CD14-positive monocyte (primary cell): ENCODE measurements at places on chromosomes 2 and 18. TPM values are rescaled to one million over a fixed set of nuclear protein-coding genes. Genes with fewer than 3 reads are reported as not detected.
A peak's percentile ranks its signal among the peaks of the same experiment; 100 is the strongest.

DNA sequence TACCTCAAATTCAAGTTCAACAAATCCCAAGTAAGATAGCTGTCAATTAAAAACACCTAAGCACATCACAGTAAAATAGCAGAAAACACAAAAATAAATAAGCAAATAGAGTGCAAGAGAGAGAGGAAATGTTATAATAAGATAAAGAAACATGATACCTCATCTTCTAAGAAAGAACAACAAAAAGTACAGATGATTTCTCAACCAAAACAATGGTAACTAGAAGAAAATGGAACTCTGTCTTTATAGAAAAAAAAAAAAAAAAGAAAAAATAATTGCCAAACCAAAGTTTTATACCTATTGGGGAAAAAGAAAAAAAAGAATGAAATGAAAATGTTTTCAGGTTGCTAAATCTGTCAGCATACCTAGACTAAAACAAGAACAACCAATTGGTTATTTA is 1253.5 kb upstream of the CDH2 start:
- no peak overlapping the region for H3K27ac ChIP-seq
- DNase-seq: no peak
- no peaks in the 10 kb centered on the region for H3K4me1 ChIP-seq

DNA sequence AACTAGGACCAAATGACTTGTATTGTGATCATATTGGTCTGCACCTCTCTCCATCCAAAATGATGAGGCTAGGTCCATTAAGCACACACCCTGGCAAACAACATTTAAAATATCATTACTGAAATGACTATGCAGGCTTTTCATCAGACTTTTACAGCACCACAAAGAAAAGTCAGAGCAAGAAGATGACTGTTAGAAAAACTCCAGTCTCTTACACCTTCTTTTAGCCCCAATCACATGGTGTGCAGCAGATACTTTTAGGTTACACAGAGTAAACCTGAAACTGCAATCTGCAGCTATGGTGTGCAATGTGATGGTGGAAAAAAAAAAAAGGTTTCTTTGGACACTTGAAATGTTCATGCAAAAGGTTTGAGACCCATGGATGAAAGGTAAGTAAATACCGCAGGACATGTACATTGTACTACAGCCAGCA is 5.4 kb upstream of the POLI start:
- H3K27ac ChIP-seq: no peak overlapping the region
- H3K36me3 ChIP-seq: no peaks in the 10 kb centered on the region
- H3K4me3 ChIP-seq: no peak overlapping the region
- no peaks in the 10 kb centered on the region for H3K27me3 ChIP-seq

DNA sequence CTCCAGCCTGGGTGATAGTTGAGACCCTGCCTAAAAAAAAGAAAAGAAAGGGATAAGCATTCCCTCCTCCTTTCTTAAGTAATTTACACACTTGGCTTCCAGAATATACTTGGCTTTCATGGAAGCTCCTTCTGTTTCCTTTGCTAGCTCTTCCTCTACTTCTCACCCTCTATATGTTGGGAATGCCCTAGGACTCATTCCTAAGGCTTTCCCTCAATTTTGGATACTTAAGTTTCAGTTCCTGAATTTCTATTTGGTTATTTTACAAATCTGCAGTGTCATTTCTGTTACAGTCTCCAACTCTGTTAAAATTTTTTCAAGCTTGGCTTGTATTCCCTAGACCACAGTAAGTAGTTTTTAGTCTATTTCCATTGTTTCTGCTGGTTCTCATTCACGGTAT is 23.6 kb downstream of the SP3 start:
- H3K27ac ChIP-seq: peak overlapping the region; percentile 92
- no peak overlapping the region for H3K4me3 ChIP-seq
- peaks cover 57% of the 10 kb centered on the region for H3K4me1 ChIP-seq
- DNase-seq: peak; percentile 52
- H3K27me3 ChIP-seq: no peaks in the 10 kb centered on the region
- peaks cover 16% of the 10 kb centered on the region for H3K36me3 ChIP-seq

- no peak overlapping the region for H3K4me3 ChIP-seq
- no peaks in the 10 kb centered on the region for H3K36me3 ChIP-seq
- peak; percentile 75 for DNase-seq
- peak overlapping the region; percentile 75 for H3K27ac ChIP-seq
- H3K27me3 ChIP-seq: no peaks in the 10 kb centered on the region
- peaks cover 100% of the 10 kb centered on the region for H3K4me1 ChIP-seq
Observed at GRCh38 chr2:136016836-136017235, 31.4 kb upstream of the DARS1 start.

GRCh38 chr18:11147371-11147951 is 1.9 kb downstream of the PIEZO2 start:
- no peaks in the 10 kb centered on the region for H3K36me3 ChIP-seq
- peaks cover 57% of the 10 kb centered on the region for H3K27me3 ChIP-seq
- H3K4me3 ChIP-seq: no peak overlapping the region
- no peak overlapping the region for H3K27ac ChIP-seq

DNA sequence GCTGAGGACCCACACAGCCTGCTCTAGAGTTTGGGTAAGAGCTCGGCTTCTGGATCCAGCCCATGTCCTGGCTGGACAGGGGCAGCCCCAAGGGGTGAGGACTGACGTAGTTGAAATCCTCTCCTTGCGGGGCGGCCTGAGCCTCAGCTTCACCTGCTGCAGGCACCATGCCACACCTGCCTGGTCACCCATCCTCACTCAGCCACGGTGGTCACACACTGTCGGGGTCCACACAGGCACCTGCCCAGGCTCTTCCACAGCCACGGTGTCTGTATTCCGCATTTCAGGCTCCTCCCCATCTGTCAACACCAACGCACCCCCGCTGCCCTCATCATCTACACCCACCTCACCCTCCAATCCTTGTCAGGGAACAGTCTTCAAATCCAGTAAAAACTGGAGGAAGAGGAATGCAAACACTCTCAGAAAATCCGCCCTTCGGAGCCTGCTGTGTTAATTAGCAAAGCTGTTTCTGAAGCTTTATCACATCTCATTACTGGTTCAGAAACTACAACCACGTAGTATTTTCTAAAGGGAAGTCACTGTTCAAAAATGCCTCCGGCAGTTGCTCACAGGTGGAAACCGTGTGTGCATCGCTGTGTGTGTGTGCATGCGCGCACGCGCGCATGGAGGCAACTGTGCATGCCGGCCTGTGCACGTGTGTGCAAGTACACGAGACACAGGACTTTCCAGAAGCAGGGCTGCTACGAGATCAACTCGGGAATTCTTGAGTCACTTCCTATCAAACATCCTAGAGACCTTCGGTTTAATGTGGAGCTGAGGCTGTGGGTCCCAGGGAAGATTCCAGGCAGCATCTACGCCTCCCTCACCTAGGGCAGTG is 38.2 kb downstream of the SLC66A2 start:
- peaks cover 95% of the 10 kb centered on the region for H3K36me3 ChIP-seq
- no peak overlapping the region for H3K4me3 ChIP-seq
- DNase-seq: no peak

DNA sequence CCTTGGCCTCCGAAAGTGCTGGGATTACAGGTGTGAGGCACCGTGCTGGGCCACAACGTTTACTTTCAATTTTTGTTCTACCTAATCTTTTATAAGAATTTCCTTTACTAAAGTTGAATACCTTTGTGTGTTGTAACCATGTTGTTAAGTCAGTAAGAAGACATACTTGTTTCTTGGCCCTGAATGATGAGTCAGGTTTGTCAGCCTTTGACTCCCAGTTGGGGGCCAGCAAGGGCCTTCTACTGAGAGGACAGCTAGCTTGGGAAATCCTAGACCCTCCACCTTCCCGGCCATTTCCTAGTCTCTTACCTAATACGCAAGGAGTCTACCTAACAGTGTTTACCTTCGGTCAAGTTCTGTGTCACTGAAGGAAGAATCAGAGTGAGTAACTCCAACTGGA is 22.7 kb downstream of the MTHFD2 start:
- peaks cover 50% of the 10 kb centered on the region for H3K36me3 ChIP-seq
- DNase-seq: no peak
- peaks cover 10% of the 10 kb centered on the region for H3K4me1 ChIP-seq
- H3K27me3 ChIP-seq: no peaks in the 10 kb centered on the region
- H3K4me3 ChIP-seq: no peak overlapping the region

- H3K27ac ChIP-seq: no peak overlapping the region
- H3K4me3 ChIP-seq: no peak overlapping the region
- H3K4me1 ChIP-seq: no peaks in the 10 kb centered on the region
- no peak for DNase-seq
Observed at GRCh38 chr2:11375689-11376027, 31.2 kb upstream of the ROCK2 start.

GRCh38 chr2:120796094-120796493 is 60.4 kb downstream of the GLI2 start:
- H3K4me1 ChIP-seq: no peaks in the 10 kb centered on the region
- H3K27ac ChIP-seq: no peak overlapping the region
- DNase-seq: no peak
- no peaks in the 10 kb centered on the region for H3K27me3 ChIP-seq
- H3K4me3 ChIP-seq: no peak overlapping the region

DNA sequence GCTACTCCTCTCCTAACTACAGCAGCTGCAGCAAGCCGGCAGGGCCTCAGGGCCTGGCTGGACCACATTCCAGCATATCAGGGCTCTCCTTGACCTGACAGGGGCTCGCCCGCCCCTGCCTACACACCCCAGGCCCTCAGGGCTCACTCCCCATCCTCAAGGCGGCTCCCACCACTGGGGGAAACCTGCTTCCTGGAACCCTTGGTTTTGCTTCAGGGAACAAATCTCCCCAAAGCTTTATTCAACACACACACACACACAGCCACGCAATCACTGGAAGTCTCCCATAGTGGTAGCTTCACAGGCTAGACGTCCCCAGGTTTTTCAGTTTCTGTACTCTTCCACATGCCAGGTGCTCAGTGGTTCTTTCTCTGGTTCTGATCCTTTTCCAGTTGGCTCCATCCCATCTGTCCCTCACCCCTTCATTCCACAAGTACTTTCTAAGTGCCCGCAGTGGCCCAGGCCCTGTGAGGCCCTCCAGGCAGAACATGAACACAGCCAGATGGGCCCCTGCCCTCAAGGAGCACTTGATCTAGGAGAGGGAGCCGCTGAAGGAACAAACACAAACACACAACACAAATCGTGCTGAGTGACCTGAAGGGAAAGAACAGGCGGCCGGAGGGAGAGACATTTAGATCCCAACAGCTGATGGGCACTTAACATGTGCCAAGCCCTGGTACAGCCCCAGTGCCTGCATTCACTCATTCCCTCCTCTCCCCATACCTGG is 51.1 kb downstream of the TNS1 start:
- H3K27me3 ChIP-seq: no peaks in the 10 kb centered on the region
- H3K27ac ChIP-seq: no peak overlapping the region
- H3K4me1 ChIP-seq: peaks cover 4% of the 10 kb centered on the region

DNA sequence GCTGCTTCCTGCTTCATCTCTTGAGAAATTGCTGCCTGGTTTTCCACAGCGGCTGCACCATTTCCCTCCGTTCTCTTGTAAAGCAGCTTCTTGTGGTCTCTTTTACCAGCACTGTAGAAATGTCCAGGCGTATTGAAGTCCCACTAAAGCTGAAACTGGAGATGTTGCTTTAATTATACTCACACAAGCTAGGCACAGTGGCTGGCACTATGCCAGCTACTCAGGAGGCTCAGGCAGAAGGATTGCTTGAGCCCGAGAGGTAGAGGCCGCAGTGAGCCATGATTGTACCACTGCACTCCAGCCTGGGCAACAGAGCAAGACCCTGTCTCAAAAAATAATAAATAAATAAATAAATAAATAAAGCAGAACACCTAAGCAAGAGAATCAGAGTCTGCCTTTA is 19.2 kb upstream of the ATP9B start:
- DNase-seq: no peak
- no peaks in the 10 kb centered on the region for H3K36me3 ChIP-seq
- no peak overlapping the region for H3K4me3 ChIP-seq
- no peaks in the 10 kb centered on the region for H3K4me1 ChIP-seq
- H3K27ac ChIP-seq: no peak overlapping the region
- H3K27me3 ChIP-seq: no peaks in the 10 kb centered on the region

Gene XIRP2
- not detected for polyA plus RNA-seq

GRCh38 chr2:148987286-148987685 is 51.2 kb upstream of the LYPD6B start:
- no peaks in the 10 kb centered on the region for H3K27me3 ChIP-seq
- H3K4me3 ChIP-seq: no peak overlapping the region
- H3K36me3 ChIP-seq: no peaks in the 10 kb centered on the region
- no peak overlapping the region for H3K27ac ChIP-seq
- DNase-seq: no peak

Gene ALPG
- not detected for polyA plus RNA-seq

DNA sequence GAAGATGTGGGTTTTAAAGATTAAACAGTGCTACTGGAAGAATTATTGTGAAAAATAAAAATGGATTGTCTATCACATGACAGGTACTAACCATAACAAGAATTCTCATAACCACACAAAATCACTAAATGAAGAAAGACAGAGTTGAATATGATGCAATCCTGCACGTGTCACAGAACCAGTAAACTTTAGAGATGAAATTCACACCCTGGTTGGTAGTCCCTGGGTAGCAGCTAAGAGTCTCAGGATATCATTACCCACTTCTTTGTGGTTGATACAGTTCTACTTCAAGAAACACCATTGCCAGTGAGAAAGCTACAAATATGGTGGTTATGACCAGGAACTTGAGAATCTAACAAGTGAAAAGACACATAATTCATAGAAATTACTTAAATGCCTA is 450.2 kb downstream of the ERBB4 start:
- no peak for DNase-seq
- H3K27ac ChIP-seq: no peak overlapping the region
- H3K27me3 ChIP-seq: no peaks in the 10 kb centered on the region
- H3K36me3 ChIP-seq: no peaks in the 10 kb centered on the region

GRCh38 chr18:48472610-48473009 is 63.4 kb upstream of the ZBTB7C start:
- no peak for DNase-seq
- no peaks in the 10 kb centered on the region for H3K4me1 ChIP-seq
- H3K27me3 ChIP-seq: no peaks in the 10 kb centered on the region
- no peak overlapping the region for H3K27ac ChIP-seq

DNA sequence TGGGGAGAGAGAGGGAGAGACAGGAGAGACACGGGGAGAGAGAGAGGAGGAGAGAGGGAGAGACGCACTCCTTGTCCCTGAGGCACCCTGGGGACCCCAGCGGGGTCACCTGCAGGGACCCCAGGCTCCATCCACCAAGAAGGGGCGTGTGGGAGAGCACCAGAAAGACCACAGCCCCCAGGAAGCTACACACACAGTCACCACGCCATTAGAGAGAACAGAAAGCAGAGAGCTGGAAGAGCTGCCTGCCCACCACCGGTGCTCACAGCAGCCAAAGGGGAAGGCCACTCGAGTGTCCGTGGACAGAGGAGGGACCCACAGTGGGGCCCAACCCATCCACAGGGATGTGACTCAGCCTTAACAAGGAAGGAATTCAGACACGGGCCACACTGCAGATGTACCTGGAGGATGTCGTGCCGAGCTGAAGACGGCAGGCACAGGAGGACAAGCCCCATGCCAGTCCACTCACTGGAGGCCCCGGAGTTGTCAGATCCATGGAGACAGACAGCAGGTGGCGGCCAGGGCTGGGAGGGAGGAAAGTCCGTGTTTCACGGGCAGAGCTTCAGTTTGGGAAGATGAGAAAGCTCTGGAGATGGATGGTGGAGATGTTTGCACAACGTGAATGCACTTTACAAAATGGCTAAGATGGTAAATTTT is 11.5 kb upstream of the NFATC1 start:
- DNase-seq: no peak
- peaks cover 16% of the 10 kb centered on the region for H3K27me3 ChIP-seq
- no peaks in the 10 kb centered on the region for H3K36me3 ChIP-seq
- H3K4me3 ChIP-seq: no peak overlapping the region
- no peak overlapping the region for H3K27ac ChIP-seq

Gene RAB31
- 348 TPM for polyA plus RNA-seq

- H3K27ac ChIP-seq: no peak overlapping the region
Observed at GRCh38 chr2:28818053-28818452, 7.4 kb downstream of the SPDYA start.

- no peak overlapping the region for H3K4me3 ChIP-seq
- no peaks in the 10 kb centered on the region for H3K36me3 ChIP-seq
- DNase-seq: no peak
- no peaks in the 10 kb centered on the region for H3K27me3 ChIP-seq
Observed at GRCh38 chr2:120399889-120400240, 53.9 kb downstream of the INHBB start.
